ENCODE measurements at places on chromosomes 11 and 22.

DNA sequence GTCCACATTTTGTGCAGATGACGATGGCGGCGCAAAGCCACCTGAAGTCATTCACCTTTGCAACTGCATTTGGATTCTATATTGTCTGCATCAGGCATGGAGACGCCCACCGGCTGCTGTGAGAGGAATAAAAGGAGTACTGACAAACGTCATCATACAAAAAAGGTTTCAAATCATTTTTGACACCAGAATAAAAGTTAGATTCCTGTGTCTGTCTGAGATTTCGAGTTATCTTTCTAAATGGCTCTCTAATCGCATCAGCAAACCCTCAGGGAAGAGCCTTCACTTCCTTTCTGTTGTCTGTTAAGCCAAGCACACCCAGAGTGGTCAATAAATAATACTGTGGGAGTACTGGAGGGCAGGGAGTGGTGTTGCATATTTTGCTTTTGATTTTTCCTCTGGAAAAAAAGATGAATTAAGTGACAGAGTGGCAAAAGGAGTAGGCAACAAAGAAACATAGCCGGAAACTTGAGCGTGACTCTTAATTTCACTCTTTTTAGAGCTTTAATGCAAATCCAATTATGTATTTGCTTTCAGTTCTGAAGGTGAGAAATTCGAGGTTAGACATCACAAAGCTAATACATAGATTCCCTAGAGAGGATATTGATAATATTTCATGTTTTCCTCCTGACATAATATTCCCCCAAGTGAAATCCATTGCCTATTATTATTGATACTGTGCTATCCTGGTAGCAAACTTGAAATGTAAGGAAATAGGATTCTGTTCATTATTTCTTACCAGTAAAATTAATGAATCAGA is 150.8 kb upstream of the MTMR2 start:
- DNase-seq, result no peak

DNA sequence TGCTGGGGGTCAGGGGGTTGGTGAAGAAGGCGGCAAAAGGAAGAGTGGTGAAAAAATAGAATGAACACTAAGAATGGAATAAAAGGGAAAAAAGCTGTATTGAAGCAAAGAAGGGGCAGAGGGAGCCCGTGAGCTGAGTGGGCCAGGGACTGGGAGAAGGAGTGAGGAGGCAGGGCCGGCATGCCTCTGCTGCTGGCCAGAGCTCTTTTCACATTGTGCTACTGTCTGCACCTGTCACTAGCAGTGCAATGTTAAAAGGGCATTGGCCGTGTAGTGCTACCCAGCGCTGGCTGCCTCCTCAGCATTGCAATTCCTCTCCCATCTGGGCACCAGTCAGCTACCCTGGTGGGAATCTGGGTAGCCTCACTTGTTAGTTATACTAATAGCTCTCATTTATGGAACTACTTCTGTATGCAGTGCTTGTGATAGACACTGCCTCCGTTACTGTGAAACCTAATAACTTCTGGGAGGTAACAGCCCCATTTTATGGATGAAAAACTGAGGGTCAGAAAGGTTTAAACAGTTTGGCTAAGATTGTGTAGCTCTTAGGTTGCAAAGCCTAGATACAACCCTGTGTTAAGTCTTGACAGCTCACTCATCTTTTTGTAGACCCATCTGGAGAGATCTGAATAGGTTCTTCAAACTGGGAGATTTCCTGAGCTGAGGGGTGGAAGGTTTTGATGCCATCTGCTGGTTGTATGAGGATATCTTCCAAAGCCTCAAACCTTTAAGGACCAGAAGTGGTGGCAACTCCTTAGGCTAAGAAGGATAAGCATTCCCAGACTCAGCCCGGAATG is 8.5 kb downstream of the YPEL4 start:
- no peak for DNase-seq

- DNase-seq, result no peak
Observed at GRCh38 chr22:47030881-47031627, 268.6 kb downstream of the TBC1D22A start.

DNA sequence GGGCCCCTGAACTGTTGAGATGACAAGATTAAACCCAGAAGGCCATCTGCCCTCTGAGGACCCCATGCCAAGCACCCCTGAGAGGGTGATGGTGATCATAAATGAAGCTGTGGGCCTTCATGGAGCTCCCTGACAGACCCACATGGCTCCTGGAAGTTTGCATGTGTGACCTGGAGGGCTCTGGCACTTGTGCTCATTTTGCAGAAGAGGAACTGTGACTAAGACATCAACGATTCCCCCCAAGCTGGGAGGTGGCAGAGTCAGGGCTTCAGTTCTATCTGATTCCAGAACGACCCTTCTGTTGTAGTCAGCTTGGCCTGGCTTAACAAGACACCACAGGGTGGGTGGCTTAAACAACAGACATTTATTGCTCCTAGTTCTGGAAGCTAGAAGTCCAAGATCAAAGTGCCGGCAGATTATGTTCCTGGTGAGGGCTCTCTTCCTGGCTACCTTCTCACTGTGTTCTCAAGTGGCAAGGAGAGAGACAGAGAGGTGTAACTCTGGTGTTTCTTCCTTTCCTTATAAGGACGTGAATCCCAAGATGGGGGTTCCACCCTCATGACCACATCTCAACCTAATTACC is 46.4 kb upstream of the CD82 start:
- no peak for DNase-seq

DNA sequence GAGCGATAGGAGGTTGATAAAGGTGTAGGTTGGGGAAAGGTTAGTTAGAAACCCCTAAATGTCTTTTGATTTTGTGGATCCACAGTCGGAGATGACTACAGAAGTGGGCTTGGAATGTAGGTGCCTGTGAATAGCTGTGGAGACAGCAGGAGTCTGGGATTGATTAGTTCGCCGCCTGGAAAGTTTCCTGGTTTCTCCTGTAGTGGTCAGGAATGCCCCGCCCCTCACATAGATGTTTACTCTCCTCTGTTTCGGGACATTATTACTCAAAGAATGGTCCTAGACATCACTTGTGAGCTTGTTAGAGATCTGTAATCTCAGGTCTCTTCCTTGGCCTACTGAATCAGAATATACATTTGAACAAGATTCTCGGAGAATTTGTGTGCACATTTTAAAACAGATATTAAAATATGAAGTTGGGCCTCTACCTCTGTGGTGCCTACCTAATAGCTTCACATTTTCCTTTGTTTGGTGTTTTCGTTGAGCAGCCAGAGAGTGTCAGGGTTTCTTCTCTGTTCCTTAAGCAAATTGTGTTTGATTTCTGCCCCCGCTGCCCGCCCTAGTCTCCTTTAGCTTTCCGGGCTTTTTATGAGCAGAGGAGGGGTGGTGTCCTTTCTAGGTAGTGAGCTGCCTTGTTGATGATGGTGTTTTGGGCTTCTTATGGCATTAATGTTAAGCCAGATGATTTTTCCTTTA is 89.4 kb downstream of the PPP6R3 start:
- DNase-seq, result no peak

DNA sequence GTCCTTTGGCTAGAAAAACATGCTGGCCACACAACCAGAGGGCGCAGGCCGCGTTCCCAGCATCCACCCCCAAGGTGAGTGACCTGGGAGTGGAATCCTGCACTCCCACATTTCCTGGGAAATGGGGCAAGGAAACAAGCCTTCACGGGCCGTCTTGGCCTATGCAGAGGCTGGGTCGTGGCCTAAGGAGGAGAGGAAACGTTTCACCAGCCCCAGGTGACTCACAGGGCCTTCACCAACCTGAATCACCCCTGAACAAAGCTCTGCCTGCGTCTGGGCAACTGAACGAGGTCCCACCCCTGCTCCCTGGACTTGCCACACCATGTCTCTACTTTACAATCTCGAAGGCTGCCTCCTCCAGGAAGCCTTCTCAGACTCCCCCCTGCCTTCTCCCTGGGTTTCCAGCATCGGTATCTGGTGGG is 13.2 kb downstream of the MYH9 start:
- DNase-seq, result no peak

GRCh38 chr11:112837162-112837826 is 123.9 kb upstream of the NCAM1 start:
- DNase-seq, result no peak

DNA sequence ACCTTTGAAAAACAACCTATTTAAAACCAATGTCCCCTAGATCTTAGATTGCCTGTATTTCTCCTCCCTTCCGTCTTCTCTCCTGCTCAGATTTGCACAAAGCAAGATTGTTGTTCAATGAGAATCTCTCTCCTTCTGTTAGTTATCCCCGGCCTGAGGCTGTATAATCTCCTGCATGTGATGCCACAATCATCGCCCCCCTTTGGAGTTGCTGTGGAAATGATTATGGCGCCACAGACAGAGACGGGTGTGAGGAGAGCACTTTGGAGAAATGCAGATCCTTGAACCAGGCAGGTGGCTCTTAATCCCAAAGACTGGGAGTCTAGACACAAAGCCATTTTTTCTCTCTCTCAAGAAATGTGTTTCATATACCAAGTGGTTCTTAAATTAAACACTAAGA is 941.3 kb downstream of the OPCML start:
- no peak for DNase-seq

DNA sequence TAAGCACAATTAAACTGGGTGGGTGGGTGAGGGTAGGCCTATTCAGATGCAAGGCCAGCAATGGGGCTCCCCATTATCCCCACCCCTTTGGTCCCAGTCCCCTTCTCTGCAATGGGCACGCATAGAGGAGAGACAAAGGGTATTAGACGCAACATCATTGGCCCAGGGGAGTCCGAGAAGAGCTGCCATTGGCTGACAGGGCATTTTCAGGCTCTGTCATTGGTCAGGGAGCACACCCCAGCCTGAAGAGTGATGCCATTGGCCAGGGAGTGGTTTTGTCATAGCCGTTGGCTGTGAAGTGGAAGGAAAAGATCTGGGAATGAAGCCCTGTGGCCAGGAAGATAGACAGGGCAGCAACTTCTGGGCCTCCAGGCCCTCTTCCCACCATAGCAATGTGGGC is 2.8 kb upstream of the TRIM3 start:
- DNase-seq, result no peak

DNA sequence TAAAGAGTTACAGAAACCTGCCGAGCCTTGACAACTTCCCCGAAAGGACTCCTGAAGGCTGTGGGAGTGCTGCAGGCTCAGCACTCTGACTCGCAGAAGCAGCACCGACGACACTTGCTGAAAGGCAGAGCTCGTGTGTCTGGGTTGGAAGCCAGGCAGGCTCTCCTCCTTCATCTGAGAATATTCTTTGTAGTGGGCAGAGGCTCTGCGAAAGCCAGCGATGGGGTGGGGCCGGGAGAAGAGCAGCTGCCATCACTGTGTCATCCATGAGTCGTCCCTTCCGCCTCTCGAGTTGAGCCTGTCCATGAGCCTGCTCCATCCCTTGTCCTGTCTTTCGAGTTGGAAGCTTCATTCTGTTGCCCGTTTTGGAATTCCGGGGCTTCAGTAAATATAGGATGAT is 11.9 kb downstream of the GLB1L2 start:
- no peak for DNase-seq

- DNase-seq, result no peak
Observed at GRCh38 chr11:33620423-33621171, 80.0 kb downstream of the C11orf91 start.

GRCh38 chr11:46743693-46744339 is 24.8 kb downstream of the F2 start:
- DNase-seq, result no peak

- no peak for DNase-seq
Observed at GRCh38 chr11:15730263-15730994, 615.7 kb downstream of the INSC start.

DNA sequence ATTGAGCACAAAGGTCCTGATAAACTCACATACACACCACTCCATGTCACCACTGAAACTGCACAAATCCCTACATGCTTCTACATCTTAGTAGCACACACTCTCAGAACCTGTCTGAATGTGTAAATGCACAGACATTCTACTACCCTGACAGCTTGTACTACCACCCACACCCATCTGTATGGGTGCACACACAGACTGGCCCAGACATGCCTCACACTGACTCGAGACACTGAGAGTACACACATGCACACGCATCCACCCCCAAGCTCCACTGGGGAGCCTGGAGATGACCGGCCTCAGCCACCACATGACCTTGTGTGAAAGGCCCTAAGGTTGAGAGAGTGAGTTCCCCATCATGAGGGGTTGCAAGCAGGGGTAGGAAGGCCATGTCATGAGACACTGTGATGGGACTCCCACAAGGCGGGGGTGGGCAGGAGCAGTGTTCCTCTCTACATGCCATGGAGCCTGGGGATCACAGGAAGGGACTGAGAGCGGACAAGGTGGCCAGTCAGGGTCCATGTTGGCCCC is 28.1 kb downstream of the ARAP1 start:
- DNase-seq, result no peak

DNA sequence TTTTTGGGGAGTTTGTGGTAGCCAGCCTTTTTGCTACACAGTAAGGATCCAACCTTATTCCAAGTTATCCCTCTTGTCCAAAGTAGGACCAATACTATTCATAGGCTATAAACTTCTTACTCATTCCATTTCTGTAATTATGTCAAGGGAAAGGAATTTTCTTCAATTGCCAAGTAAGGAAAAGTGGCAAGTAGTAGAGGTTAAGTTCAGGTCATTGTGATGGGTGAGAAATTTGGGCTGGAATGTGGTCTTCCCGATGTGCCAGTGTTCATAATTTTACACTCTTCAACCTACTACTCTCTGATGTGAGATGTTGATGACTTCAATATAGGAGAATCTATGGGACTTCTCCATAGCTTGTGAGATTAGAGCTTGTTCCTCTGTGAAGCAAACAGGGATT is 648.8 kb downstream of the METTL15 start:
- DNase-seq, result no peak

All from D721Med (cell line).